ENCODE measurements at places on chromosomes 7 and 10.

- no peak for DNase-seq
Measured at GRCh38 chr7:50371551-50372021, 67.1 kb downstream of the IKZF1 start.

- DNase-seq: no peak
Measured at GRCh38 chr10:82757397-82757796, 882.4 kb downstream of the NRG3 start.

DNA sequence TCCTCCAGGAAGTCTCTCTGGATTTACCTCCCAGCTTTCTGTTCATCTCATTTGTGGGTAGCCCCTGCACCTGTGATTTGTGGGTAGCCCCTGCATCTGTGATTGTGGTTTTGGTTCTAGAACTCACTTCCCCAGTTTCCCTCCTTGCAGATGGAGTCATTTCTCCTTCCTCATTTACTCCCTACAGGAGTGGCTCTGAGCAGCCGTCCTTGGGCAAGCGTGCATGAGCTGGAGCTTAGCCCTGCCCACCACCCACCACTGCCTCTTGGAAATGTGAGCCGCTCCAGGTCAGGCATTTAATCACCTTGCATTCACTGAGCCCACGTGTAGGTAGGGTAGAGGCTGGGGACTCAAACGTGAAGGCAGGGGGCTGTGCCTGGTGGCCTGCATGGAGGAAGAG, 8.2 kb downstream of the COL26A1 start:
- no peak for DNase-seq

DNA sequence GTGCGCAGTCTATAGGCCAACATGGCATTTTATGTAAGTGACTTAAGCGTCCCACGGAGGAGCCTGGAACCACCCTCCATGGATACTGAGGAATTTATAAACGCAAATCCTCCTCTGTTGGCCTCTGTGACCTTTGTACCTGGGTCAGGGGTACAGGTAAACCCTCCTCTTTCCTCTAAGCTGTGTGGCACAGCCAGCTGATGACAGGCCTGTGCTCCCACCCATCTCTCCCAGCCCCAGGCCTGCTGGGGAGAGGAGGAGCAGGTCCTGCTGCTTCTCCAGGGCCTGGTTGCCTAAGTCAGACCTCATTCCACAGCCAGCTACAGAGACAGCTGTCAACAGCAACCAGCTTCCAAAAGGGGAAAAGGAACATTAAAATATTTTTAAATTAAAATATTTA, 5.0 kb downstream of the AVPI1 start:
- no peak for DNase-seq

GRCh38 chr7:93185303-93186027, 37.3 kb upstream of the SAMD9L start:
- DNase-seq: no peak

DNA sequence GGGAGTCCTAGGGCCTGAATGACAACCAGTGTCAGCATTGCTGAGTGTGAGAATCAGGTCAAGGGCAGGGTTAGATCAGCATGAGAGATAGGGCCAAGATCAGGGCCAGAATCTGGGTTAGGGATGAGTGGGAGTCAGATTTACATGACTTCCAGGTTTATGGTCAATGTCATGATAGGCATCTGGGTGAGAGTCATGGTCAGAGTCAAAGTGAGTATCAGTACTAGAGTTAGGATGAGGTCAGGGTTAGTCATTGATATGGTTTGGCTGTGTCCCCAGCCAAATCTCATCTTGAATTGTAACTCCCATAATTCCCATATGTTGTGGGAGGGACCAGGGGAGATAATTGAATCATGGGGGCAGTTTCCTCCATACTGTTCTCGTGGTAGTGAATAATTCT, 12.3 kb downstream of the MRPS24 start:
- no peak for DNase-seq

- DNase-seq: peak; percentile 43
Measured at GRCh38 chr10:48289501-48290238, 15.2 kb upstream of the FRMPD2 start.

- DNase-seq: peak; percentile 44
Measured at GRCh38 chr7:30135301-30136116, 723 bp downstream of the MTURN start.

GRCh38 chr7:157505646-157506045, 168.8 kb downstream of the DNAJB6 start:
- no peak for DNase-seq

DNA sequence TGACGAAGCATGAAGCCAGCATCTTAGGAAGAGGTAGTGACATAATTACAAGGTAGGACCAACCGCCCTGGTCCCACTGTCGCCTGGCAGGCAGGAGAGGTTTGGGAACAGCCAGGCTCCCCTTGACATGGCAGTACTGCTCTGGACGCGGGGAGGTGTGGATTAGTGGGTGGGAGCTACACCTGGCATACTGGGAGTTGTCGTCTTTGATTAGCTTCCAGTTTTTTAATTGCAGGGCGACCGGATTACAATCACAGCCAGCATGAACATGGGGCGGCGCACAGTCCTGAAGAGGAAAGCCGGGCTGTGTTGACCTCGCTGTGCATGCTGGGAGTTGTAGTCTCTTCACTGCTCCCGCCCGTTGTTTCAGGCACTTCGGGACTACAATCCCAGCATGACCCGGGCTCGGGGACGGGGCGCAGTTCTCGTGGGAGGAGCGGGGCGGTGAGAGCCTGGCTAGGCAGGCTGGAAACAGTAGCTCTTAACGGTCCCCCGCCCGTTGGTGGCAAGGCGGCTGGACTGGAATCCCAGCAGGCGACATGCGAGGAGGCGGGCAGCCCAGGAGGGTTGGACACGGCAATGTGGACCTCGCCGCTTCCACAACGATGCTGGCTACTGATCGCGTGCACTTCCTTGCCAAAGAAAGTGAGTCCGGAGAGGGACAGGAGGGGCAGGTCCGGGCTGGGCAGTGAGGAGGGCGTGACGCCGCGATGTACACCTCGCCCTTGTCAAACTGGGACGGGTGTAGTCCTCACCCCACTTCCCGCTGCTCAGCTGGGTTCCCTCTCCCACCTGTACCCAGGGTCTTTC, 98.0 kb upstream of the ZNF722 start:
- peak; percentile 3 for DNase-seq

- DNase-seq: no peak
Measured at GRCh38 chr7:138797715-138798320, at the start of the genes ATP6V0A4 and TMEM213. TSS of gene ATP6V0A4 (minus strand) at chr7:138798196. CDS start at chr7:138771247, 26,949 bp downstream. TSS of gene TMEM213 (plus strand) at chr7:138797994. CDS start at chr7:138798105, 111 bp downstream.

DNA sequence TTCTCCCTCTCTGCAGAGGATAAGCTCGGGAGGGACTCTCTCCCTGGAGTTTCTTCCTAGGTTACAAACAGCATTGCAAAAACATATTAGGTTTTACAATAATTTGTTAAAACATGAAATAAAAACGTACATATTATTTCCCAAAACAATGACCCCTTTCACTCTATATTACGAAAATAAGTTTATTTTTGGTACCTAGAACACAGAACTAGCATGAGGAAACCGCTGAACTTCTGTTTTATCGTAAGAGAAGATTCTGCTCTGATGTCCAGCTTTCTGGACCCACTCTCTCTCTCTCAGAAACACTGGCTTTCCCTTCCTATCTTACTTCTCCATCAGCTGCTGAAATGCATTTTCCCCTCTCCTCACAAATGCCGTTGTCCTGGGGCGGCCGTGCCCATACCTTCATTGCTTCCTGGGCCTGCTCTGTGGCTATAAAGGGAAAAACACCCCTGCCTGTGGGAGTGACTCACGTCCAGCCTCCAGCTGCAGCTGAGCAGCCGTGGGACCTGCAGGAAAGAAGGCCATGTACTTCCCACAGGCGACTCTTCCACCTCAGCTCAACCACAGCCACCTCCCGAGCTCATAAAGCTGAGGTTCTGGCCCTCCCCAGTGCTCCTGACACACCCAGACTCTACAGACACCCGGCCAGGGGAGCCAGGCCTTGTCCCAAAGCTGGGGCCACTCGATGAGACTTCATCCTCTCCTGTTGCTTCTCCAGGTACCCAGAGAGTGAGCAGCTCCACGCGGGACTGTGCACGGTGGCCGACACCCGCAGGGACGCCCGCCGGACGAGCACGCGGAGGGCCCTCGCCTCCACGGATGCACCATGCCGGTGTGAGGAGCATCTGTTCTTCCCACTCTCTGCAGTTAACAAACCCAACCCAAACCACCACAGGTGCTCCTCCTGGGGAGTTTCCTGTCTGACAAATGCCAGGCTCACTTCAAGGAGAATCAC, 3.1 kb downstream of the GPER1 start:
- DNase-seq: peak; percentile 37

DNA sequence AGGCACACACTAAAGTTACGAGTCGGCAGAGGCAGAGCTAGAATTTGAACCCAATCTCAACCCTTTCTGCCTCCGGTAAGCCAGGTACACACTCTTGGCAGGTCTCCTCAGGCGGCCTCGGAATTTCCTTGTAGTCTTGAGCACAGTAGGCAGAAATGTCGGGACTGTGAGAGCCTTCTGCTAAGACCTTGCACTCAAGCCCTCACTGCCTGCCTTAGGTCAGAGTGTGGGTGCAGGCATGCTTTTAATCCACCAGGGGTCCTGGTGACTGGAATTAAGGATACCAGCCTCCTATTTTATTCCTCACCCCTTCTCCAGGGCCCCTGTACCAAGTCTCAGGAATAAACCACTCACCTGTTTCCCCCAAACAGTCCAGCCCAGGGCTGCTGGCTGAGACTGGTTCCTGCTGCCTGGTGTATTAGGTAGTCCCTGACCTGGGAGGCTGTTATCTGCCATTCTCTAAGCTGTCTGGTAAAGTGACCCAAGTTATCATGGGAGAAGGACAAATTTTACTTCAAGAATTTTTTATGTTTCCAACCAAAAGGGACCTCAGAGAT, 855 bp downstream of the ATP6V1F start:
- peak; percentile 66 for DNase-seq

DNA sequence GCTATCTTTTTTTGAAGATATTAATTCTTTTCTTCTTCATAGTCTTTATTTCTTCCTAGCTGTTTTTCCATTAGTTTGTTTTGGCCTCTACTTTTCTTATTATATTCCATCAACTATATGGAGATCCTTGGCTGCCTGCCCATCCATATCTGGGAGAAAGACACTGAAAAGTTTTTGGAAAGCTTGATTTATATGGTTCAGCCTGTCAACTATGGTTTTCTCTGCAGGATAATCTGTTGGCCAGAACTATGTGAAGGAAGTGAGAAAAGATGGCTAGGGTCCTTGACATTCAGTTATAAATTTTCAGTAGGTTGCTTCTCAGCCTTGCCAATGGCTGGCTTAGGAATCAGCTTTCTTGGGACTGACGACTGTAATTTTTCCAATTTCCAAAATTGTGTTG, 10.0 kb upstream of the CDK14 start:
- DNase-seq: no peak

GRCh38 chr7:141355032-141355431, 196.2 kb upstream of the AGK start:
- no peak for DNase-seq

GRCh38 chr10:43928425-43928968, 279.8 kb upstream of the ZNF32 start:
- DNase-seq: no peak

- DNase-seq: no peak
Measured at GRCh38 chr10:72146071-72146470, 57.7 kb upstream of the SPOCK2 start.

DNA sequence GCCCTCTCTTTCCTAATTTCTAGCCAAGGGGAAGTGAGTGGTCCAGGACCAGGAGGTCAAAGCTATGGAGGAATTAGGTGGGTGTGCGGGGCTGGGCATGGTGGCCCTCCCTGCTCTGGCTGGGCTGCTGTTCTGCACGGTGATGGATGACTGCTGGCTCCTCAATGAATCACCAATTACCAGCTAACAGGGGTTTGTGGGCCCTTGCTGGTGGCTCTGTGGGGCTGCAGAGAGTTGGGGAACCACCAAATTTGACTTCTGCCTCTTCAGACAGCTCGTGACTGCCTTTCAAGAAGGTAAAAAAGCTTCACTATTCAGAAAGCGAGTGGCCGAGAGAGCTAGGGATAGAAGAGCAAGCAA, 35.0 kb upstream of the HABP2 start:
- no peak for DNase-seq

GRCh38 chr10:59887972-59888640, 18.2 kb downstream of the CCDC6 start:
- DNase-seq: no peak

DNA sequence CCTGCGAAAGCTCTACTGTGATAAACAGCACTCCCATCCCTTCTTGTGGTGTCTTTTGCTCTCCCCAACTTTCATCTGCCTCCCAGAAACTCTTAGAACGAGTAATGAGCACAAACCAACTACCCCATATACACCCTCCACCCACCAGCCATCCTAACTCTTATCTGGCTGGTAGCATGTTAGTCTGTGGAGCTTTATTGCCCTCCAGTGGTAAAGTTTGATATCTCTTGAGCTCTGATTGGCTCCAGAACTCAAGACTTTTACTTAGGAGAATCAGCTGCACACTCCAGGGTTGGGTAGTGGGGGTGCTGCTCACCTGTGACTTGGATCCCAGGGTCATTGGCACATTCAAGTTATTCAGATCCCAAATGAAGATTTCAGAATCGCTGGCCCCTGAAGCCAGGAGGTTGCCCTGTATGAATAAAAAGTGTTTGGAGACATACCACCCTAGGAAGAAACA, 10.9 kb downstream of the SEC31B start:
- DNase-seq: peak; percentile 61

DNA sequence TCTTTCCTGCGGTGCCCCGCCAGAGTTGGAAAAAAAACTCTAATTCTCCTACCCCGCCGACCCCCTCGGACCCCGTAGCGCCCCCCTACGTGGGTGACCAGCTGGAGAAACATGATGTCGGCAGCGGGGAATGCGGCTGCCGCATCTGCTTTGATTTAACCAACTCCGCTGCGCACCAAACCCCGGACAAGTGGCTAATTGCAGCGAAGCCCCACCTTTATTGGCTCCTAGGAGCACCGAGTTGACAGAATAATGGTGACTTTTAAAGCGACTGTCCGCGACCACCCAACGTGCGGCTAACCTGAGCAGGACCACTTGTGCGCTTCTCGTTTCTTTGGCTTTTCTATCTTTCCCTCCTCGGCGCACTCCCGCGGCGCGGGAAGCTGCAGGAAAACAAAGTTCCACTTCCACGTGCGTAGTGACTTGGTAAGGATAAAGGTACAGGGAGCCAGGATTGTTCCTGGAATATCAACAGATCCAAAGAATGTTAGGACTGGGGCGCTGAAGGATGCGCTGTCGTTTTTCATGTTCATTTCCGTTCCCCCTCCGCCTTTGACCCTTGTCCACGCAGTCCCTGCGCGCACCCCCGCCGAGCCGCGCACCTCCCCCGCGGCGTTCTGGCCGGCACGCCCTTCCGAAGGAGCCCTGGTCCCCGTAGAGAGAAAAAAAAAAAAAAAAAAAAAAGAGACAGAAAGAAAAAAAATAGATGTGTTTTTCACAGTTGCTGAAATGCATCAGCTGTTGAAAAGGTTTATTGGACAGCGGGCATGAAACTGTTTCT, 1.4 kb downstream of the WNT16 start:
- DNase-seq: no peak

DNA sequence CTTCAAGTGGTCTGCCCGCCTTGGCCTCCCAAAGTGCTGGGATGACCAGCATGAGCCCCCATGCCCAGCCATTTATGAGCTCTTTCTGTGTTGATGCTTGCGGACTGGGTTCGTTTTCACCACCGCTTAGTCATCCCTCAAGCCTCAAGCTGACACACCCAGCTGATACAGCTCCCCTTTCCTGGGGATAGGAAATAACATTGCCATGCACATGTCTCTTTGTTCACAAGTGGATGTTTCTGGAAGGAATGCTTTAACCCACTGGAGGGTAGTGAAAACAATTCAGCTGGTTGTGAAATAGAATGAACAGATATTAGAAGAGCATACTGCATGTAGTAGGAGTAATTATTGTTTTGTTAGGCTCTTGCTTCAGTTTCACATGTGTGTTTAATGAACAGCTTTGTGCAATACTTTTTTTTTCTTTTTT, 8.5 kb upstream of the METTL27 start:
- peak; percentile 98 for DNase-seq

Data from fibroblast of villous mesenchyme (primary cell).